SK-N-DZ (cell line): ENCODE measurements at places on chromosomes 7 and 10.

DNA sequence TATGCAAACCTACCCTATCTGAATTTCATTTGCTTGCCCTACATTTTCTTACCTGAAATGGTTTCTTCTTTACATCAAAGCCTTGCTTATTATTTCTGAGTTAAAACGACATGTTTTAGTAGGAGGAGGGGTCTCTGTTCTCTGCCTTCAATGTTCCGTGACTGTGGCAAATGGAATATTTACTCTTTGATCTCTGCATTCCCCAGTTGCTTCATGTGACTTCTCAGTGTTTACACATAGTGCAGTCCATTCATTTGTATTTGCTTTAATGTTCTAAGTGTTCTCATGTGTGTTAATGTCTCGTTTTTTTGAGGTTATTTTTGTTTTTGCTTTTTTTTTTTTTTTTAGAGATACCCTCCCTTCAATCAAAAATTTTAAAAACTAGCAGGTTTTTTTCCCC lies 75.8 kb downstream of the GNAI1 start:
- no peak for DNase-seq

DNA sequence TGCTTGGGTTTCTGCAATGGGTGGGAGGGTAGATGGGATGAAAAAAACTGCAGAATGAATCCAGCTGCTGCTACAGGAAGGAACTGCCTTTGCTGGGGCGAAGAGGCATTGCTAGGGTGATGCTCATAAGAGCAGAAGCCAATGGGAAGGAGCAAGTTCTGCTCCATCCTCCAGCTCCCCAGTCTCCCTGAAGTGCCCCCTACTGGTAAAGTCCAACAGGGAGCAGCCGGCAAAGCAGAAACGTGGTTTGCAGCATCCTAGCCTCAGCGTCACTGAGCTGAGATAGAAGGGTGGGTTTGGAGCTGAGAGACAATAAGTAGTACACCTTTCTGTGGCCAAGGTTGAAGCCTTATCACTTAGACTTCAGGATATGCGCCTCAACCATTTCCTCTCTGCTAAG lies 220.5 kb downstream of the CCSER2 start:
- no peak for DNase-seq

DNA sequence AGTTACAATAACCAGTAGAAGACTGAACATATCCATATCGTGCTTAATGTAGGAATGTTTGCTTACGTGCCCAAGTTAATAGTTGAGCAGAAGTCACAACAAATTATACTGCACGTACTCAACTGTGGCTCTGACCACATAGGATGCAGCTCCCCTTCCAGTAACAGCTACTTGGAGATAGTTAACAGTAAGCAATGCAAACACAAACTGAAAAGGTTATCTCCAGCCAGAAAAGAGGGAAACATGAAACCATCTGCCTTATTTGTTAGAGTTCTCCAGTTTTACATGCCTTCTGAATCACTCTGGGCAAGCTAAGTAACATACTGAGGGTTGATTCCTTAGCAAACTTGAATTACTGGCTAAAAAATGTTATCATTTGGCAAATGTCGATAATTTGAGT lies 9.8 kb downstream of the DHX32 start:
- no peak for DNase-seq

DNA sequence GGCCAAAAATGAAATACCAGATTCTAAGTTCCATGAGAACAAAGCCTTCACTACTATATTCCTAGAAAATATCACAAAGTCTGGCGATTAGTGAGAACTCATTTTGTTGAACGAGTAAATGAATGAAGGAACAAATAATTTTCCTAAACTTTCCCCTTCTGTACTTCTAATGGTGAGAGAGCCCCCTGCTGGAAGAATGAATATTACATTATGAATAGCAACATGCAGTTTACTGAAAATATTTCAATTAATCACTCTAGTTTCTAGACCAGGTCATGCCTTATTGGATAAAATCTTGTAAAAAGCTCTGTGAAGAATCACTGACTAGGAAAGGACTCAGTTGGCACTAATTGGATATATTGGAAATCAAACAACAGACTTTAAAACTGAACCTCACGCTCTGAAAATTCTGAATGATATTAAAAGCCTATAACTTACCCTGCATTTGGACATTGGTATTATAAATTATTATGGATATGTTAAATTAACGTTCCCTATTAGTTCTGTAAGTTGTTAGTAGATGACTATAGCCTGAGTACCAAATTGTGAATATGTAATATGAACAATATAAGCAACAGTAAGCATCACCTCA lies 32.4 kb upstream of the MTPN start:
- DNase-seq, result peak; percentile 60

DNA sequence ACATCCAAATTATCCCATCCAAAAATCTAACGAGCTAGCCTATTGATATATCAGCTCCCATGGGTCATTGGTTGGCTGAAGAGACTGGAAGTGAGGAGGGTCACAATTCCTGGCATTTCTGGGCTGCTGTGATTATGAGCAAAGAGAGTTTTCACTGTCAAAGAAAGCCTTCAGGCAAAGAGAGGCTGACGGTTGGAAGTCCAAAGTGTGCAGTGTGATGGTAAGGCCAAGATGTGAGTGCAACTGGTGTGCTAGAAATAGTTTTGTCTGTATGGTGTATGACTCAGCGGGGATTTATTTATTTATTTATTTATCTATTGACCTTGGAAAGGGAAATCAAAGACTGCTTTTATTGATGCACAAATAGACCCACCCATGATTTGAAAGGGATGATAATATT lies 75.0 kb downstream of the AASS start:
- DNase-seq, result no peak

DNA sequence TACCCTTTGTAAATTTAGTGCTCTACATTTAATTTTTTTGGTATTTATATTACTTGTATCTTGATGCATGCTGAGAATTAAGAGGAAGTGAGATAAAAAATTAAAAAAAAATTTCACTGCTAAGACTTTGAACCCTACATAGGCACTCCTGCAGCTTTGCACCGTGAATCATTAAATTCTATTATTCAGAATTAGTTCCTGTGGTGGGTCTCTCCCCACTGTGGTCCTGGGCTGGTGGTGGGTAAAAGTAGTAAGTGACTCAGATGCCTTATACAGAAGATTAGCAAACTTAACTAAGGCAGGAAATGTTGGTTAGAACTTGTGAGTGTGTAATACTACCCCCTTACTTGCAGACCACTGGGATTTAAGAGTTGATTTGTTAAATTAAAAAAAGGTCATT lies 72.6 kb downstream of the AP3M1 start:
- DNase-seq, result no peak

DNA sequence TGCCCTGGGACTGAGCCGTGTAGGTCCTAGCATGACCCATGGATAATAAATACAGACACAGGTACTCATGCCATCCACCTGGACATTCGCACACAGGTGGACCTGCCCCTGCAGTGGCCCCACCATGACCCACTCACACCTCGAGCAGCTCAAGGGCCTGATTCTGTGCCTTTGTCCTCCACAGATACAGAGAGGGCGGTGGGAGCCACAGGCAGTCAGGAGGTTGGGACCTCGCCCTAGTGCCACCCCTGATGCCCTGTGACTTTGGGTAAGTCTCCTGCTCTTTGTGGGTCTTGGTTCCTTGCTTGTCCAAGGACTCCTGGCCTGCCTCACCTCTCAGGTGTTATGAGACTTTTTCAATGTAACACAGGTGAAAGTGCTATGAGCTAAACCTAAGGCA lies 42.9 kb downstream of the C10orf120 start:
- no peak for DNase-seq

DNA sequence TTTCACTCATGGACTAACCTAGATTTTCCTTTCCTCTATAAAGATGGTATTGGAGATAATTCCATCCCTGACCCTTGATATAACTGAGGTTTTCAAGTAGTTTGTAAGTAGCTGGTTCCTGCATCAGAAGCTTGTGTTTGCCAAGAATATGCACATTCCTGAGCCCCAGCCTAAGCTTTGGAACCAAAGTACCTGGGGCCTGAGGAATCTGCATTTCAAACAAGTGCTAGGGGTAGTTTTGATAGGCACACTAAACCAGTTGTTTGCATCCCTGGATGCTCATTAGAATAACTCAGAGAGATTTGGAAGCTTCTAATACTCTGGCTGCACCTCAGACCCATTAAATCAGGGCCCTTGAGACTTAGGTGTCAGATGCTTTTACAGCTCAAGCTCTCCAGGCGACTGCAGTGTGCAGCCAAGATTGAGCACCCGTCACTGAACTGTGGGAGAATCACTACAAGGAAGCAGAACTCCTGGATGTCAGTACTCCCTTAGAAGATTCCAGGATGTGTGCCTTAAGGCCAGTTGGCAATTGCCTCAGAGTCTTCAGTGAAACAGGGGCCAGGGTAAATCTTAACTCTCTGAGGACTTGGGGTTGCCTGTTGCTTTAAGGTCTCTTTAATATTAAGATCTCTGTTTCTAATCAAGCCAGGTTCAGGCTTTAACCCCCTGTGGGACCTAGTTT lies 565.0 kb downstream of the REEP3 start:
- no peak for DNase-seq

DNA sequence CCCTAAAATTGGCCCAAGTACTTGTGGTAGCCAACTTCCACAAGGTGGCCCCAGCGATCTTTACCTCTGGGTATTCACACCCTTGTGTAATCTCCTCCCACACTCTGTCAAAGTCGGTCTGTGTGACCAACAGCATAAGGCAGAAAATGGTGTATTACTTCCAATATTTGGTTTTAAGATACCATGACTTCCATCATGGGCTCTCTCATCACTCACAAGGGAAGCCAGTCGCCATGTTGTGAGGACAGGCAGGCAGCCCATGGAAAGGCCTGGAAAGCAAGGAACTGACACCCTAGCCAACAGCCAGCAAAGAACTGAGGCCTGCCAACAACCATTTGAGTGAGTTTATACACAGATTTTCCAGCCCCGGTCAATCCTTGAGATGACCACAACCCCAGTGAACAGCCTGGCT lies 91.0 kb upstream of the KMT2E start:
- DNase-seq, result peak; percentile 77

DNA sequence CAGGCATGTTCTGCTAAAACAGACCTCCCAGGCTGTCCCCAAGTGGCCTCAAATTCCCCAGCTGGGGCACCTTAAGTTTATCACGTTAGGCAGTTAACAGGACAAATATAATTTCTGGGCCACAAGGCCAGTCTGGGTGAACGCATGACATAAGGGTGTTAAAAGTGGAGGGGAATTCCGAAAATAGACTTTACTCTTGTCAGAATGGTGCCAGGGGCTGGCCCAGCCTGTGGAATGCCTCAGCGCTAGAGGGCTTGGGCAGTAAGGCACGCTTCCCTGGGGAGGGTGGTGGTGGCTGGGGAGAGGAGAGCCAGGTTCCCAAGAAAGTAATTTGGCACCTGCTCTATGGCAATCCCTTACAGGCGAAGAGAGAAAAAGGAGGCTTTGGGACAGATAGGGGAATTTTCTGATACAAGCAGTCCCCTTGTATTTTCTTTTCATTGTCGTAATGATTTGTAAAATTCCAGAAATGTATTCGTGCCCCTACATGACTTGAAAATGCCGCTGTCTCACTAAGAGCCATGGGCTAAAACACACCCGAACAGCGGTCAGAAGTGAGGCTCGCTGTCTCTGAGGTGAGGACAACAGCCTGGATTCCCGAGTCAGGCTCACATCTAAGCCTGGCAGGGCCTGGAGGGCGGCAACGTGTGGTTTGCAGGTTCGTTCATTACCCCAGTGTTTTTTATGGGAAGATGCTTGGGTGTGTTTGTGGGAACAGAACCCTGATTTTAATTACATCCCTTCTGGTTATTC lies 463.2 kb upstream of the GALNT17 start:
- DNase-seq, result peak; percentile 39

GRCh38 chr7:45267262-45267661 lies 109.7 kb downstream of the RAMP3 start:
- DNase-seq, result no peak

DNA sequence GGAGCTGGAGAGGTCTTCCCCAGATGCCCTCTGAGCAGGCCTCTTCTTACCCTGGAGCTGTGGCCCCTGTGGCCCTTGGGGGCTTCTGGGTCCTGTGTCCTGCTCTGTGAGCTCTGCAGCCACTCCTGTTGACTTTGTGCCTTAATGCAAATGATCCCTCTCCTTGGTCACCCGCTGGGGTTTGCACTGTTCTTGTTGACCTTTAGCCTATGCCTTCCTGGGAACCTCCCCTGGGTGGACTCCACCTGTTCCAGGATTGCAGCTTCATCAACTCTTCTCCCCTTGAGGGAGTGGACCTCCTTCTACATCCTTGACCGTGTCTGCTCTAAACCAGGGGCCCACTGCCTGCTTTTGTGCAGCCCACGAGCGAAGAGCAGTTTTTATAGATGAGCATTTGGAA lies 58.6 kb upstream of the CTBP2 start:
- no peak for DNase-seq

GRCh38 chr7:47280114-47280513 lies 301.8 kb downstream of the TNS3 start:
- DNase-seq, result no peak

GRCh38 chr7:30437823-30438574 lies 40.6 kb downstream of the NOD1 start:
- DNase-seq, result no peak

GRCh38 chr7:115260381-115260780 lies 338.5 kb downstream of the MDFIC start:
- DNase-seq, result no peak

GRCh38 chr7:157621131-157621681 lies 284.4 kb downstream of the DNAJB6 start:
- DNase-seq, result no peak

- DNase-seq, result no peak
Observed at GRCh38 chr7:47407821-47408674, 173.9 kb downstream of the TNS3 start.

DNA sequence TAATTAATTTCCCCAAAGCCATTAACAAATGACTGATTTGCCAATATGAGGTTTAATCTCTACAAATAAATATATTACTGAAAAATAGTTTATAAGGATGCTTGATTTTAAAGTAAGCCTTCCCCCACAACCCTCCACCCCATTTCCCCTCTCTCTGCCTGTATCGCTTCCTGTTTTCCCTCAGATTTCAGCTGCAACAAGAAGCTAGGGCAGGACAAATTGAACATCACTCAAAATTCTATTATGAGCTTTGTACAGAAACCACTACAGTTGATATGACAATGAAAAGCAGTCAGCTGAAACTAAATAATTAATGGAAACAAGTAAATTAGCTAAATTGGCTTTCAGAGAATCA lies 109.0 kb upstream of the SP4 start:
- no peak for DNase-seq

DNA sequence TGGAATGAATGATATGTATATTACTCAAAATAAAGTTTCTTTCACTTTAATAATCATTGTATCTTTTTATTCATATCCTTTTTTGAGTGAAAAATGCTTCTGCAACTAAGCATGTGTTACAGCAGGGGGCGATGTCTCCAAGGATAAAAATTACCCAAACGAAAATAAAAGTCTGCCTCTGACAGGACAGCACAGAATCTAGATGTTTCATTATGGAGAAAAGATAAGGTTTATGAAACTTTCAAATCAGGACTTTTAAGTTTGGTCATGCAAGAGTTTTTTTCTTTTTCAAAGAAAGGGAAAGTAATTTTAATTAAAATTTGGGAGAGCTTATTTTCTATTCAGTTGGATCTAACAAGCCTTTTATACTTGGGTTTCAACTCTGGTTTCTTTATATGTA lies 48.4 kb downstream of the TES start:
- DNase-seq, result peak; percentile 16

DNA sequence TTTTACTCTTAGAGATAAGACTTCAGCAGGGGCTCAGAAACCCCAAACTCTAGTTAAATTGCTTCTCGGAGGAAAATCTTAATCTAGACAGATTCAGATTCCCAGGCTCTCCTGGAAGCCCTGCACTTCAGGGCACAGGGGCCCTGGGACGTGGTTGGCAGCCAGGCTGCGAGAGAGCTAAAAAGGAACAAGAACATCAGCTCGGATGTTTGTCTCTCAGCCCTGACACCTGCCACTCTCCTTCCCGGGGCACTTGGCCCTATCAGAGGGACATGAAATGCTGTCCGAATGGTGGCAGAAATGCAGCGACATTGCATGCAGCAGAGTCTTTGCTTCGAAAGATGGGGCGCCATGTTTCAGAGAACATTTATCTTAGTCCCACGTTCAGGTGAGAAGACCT lies 166.8 kb downstream of the CCDC3 start:
- no peak for DNase-seq
